ENCODE measurements at places on chromosomes 4 and X.

DNA sequence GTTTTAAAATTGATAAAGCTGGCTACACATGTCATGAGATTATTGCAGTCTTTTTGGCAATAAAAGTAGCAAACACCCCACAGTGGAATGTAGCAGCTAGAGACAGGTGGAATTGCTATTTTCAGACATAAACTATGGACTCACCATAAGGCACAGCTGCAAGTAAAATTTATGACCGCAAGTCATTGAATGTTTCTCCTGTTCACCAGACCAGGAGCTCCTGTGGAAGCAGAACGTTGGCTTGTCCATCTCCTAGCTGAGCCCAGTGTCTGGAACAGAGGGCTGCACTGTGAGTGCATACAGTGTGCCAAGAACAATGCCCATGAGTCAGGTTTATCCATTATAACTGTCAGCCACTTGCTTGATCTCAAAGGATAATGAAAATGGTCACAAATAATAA lies 538.2 kb downstream of the INPP4B start:
- no peak for DNase-seq

DNA sequence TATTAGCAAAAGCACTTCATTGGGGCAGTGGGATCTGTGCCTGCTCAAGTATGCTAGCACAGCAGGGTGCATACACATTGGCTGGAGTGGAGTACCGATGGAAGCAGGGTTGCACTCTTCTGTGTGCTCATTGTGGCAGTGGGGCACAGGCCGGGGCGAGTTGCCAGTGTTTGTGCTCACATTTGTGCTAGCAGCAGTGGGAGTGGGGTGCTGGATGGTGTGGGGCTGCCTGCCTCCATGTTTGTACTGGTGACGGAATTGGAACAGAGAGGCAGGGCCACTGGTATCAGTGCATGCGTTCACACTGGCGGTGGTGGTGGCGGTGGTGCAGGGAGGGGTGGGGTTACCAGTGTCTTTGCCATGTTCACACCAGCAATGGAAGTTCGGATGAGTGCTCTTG lies 138.0 kb downstream of the POU4F2 start:
- DNase-seq, result no peak

- no peak for DNase-seq
Measured at GRCh38 chrX:2682565-2683177, 8.4 kb upstream of the CD99 start.

DNA sequence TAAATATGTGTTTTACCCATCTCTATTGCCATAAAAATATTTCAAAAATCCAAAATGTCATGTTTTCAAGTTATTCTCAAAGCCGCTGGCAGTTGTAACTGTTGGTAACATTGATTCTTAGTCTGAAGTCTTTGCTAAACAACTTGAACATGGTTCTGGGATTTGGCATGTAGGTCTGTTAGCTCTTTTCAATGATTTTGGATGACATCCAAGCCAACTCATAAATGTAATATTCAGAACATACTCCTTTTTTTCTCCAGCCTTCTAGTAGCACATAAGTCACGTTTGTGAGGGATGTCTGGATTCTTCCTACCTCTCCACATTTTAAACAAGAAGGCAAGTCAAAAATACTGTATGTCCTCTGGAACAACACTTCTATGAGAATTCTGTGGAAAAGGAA lies 305.3 kb downstream of the PRR32 start:
- no peak for DNase-seq

- peak; percentile 46 for DNase-seq
Measured at GRCh38 chrX:53088136-53088974, 5.6 kb upstream of the KANTR start.

DNA sequence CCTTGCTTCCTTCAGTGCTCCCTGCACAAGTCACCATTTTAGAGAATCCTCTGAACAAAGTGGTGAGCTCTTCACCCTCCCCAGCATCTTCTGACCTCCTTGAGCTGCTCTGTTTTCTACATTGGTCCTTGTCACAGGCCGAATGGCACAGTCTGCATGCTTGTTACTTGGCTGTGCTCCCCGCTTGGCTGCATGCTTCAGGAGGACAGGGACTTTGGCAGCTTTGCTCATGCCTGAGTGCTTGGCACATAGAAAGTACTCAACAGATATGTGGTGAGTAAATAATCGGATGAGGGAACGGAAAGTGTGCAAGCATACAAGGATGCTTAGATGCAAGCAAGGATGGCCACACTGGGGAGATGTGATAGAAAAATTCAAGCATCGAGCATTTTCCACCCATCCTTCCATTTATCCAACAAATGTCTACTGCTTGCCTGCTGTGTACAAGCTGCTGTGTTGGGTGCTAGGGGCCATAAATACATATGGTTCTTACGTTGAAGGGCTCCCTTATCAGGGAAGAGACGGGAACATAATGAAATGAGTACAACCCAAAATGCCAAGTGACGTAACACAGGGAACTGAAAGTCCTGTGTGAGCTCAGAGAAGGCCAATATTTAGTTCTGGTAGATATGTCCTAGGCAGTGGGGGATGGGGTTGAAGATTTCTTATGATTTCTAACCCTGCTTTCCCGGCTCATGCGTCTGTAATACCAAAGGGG lies 31.2 kb downstream of the SLC2A9 start:
- DNase-seq, result no peak

GRCh38 chr4:4427886-4428285 lies 41.0 kb downstream of the NSG1 start:
- DNase-seq, result no peak

DNA sequence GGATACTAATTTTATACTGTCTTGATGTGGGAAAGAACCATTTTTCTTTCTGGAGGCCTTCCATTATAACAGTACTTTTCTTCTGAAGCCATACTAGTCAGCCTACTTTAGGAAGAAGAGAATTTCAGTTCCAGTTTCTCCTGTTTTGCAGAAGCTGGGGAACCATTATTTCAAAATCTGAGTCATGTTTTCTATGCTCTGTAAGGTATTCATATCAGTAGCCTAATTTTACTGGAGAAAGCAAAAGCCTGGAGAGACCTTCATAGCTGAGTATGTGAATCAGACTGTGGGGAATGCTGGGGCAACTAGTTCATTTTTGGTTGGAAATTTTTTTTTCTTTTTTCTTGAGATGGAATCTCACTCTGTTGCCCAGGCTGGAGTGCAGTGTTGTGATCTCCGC lies 22.4 kb downstream of the AFF1 start:
- DNase-seq, result peak; percentile 58

- DNase-seq, result no peak
Measured at GRCh38 chr4:85587952-85588351, 113.0 kb downstream of the ARHGAP24 start.

- DNase-seq, result no peak
Measured at GRCh38 chr4:7469023-7469422, 34.3 kb upstream of the PSAPL1 start.

DNA sequence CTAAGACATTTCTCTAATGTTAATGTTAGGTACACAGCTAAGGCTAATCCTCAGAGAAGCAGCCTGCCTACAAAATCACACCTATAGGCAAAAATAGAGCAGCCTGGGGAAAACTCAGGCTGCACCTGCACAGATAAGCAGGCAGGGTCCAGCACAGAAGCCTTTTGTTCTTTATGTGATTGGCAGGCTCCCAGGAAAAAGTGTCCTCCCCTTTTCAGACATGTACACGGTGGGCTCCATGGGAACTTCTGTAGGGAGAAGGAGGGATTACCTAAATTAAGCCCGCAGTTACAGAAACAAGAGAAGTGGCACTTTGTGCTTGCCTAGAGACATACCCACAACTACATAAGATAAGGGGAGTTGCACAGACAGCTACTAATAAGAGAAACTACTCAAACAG lies 4.0 kb upstream of the HSPA4L start:
- no peak for DNase-seq

DNA sequence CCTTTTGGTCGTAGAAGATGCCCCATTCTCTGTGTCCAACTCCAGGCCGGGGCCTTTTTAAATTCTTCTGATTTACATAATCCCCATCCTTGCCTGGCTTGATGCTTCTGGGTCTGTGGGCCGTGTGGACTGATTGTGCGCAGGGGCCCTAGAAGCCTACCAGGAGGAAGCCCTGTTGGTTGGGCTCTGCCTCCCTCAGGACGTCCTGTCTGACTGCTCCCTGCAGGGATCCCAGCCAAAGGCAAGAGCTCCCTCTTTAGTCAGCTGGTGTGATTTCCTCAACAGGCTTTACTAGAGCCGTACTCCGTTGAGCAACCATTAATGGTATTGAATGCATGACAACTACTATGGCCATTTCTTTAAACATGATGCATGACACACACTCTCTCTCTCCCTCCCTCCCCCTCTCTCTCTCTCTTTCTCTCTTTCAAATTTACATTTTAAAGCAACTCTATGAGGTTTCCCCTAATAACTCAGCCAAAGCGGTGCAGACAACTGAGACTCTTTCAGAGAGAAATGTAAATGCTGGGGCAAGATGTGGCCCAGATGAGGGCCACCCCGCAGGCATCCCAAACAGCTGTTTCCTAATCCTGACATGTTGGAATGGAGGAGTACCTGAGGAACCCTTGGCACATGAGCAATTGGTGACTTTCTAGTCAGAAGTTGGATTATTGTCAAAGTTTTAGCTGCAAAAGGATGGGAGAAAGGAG lies 117.3 kb downstream of the DRD5 start:
- DNase-seq, result no peak

DNA sequence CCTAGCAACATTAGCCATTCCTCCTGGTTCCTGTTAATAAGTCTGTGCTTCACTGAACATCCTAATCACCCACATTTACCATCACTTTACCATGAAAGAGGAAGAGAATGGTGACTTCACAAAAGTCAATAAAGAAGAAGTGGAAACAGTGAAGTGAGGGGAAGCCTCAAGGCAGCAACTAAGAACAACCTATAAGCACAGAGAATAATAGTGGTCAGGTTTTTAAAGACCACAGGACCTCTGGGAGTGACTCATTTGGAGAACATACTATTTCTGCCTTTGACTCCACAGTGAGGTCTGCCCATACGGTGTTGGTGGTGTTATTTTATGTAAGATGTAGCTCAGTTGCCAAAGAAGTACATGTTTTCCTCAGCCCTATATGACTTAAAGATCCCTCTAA lies 86.0 kb upstream of the TET2 start:
- DNase-seq, result no peak

DNA sequence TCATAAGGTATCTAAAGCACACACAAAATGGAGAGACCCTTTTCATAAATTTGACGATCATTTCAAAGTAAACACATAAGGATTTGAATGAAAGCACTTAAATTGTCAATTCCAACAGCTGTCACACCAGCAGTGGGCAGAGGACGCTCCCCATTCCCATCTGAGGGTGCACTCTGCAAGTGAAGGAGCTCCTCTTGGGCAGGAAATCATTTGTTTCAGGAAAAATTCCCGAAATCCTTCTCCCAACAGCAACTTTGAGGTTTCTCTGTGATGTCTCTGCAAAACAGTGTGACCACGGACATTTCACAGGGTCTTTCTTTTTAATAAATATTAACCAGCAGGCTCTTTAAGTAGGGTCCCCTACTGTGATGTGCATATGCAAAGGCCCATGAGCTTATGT lies 111.0 kb downstream of the EPHA5 start:
- DNase-seq, result no peak

GRCh38 chr4:74499986-74500781 lies 55.2 kb downstream of the AREG start:
- no peak for DNase-seq

GRCh38 chrX:146385529-146385928 lies 424.0 kb upstream of the CXorf51B start:
- no peak for DNase-seq

GRCh38 chr4:107519053-107519452 lies 201.0 kb downstream of the PAPSS1 start:
- peak; percentile 13 for DNase-seq

DNA sequence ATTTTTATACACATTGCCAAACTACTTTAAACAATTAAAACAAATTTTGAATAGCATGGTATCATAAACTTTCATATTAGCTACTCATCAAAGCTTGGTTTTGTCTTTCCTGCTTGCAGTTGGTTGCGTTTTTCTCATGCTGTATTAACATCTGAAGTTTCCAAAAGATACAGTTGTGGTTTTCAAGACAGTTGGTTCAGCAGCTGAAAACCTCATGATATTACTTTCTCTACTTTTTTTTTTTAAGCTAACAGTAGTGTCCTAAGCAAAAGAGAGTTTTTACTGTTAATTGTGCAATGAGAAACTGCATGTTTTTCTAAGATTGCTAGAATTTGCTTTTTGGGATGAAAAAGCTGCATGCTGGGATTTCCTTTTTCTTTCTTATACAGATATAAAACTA lies 15.2 kb downstream of the RUFY3 start:
- DNase-seq, result no peak

DNA sequence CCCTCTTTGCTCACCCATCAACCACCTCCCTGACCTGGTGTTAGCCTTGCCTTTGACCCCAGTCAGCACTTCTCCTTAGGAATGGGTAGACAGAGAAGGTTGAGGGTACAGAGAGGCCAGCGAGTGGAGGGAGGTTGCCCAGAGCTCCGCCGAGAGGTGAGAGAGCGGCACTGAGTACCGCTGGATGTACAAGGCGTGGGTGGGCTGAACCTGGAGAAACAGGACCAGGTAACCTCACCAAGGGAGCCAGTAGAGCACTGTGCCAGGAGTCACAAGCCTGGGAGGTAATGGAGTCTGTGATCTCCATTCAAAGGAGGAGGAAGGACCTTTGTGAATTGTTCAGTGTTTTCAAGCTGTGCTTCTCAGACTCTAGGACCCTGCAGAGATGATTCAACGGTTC lies 256.2 kb downstream of the EVC2 start:
- no peak for DNase-seq

DNA sequence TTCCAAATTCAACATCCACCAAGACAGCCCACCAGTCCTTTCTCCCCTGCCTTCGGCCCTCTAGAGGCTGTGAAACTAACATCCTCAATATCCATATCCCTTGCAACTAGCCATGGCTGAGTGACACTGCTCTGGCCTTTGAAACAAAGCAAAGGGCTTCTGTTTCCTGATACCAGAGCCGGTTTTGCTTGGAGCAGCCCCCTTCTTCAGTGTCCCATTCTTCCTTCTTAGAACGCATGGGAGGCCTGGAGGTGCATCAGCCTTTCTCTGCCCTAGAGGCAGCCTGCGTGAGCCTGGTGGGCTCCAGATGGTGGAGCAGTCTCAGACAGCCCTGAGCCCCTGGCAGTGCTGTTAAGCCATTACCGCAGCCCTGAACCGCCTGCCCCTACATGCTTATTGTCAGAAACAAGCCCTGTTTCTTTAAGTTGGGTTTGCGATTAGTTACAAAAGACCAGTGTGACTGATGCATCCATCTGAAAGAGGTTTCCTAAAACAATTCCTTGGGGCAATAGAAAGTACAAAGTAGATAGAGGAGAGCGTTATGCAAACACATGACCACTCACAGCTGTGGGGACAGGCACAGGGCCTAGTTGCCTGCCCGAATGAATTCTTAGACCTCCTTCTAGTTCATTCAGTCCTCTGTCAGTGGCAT lies 74.1 kb downstream of the EVC start:
- DNase-seq, result no peak

GRCh38 chr4:77159806-77160205 lies 2.8 kb downstream of the CCNG2 start:
- no peak for DNase-seq

DNA sequence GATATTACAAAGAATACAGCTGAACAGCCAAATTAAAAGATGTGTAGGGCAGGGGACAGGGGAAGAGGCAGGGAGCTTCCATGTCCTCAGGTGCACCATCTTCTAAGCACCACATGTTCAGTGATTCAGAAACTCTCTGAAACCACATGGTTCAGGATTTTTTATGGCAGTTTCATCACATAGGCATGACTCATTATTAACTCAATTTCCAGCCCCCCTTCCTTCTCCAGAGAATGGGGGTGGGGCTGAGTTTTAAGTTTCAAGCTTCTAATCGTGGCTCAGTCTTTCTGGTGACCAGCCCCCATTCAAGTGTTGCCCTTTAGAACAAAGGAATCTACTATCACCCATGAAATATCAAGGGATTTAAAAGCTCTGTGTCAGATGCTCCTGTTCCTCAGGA lies 317.8 kb upstream of the GALNT7 start:
- peak; percentile 89 for DNase-seq
